Panc1 (cell line): ENCODE measurements at places on chromosomes 12 and 14.

GRCh38 chr12:30908076-30908721 lies 18.3 kb upstream of the TSPAN11 start:
- no peak for DNase-seq

- no peak for DNase-seq
Measured at GRCh38 chr14:74301594-74302151, 1.1 kb downstream of the ABCD4 start.

GRCh38 chr12:56336361-56337167 lies 2.1 kb upstream of the IL23A start:
- no peak for DNase-seq

DNA sequence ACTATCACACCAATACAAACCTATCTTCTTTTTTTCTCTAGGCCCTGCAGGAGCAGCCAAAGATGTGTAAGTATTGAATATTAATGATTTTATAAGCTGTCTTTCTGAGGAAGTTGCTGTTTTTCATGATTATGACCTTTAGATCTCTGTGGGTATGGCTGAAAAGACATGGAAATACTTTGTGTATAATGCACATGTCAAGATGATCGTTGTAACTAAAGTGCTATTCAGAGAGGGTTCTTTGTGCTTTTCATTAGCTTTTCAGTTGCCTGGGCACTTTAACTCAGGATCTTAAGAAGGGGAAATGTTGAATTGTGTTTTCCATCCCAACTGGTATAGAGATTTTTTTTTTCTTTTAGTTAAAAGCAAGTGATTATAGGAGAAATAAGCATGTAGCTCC lies 18.1 kb downstream of the C12orf75 start:
- no peak for DNase-seq

- no peak for DNase-seq
Measured at GRCh38 chr12:103806803-103807202, 34.2 kb downstream of the NT5DC3 start.

GRCh38 chr12:78787576-78787975 lies 77.0 kb upstream of the SYT1 start:
- DNase-seq = no peak

DNA sequence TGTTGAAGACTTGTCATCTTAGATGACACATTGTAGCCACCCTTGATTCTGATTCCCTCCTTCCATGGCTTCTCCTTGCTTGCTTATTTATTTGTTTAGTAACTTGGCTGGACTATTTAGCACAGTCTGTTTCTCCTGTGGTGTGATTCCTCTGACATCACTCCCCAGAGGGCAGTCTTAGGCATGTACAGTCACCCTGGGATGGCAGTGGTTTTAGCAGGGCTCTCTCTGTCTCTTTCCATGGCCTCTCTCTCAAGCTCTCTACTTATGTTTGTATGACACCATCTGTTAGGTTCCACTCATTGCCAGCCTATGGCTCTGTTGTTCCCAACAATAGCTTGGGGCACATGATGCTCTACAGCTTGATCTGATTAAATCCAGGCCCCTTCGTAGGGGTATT lies 158.3 kb downstream of the ADGRD1 start:
- no peak for DNase-seq

GRCh38 chr12:77122236-77122635 lies 56.9 kb upstream of the E2F7 start:
- DNase-seq = peak; percentile 69

GRCh38 chr12:126506426-126507182 lies 1441.4 kb downstream of the AACS start:
- DNase-seq = no peak

DNA sequence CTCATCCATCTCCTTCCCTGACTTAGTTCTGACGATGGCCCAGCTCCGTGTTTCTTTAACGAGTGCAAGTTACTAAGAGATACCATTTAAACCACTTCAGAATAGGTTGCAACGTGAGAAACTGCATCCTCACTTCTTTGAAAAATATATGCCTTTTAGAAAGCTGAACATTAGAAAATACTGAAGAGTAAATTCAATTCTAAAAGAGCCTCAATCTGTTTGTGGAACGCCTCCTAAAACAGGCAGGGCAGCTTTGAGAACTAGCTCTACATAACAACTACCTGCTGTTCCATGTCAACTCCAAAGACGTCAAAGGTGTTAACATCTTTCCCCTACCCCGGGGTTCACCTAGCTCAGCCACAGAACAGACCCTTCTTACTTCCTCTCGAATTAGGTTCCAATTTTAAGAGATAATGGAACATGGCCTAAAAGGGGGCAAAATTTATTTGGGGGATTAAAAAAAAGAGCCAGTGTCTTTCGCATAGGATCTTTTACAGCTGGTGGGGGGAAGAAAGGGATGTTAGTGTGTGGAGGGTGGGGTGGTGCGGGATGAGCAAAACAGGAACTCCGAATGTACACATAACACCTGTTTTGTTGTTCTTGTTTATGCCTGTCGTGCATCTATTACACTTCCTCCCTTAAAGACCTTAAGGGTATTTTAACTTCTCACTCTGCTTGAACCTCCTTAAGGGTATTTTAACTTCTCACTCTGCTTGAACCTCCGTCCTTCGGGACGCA lies 3.3 kb downstream of the BHLHE41 start:
- no peak for DNase-seq

DNA sequence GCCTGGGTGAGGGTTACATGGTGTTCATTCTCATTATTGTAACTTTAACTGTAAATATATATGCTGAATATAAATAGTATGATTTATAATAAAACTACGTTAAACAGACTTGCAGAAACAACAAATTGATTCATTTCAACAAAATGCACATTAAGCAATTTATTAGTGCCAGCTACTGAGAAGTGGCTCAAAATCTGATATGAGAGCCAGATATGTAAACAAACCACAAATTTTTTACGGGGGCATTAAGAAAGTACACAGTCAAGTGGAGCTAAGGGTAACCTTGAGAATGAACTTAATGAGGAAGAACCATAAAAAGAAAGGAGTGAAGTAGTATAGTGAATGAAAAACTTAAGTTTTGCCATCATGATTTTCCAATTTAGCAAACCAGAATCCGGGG lies 40.3 kb downstream of the CEP128 start:
- no peak for DNase-seq

GRCh38 chr12:124769163-124769530 lies 94.5 kb downstream of the SCARB1 start:
- DNase-seq = no peak

DNA sequence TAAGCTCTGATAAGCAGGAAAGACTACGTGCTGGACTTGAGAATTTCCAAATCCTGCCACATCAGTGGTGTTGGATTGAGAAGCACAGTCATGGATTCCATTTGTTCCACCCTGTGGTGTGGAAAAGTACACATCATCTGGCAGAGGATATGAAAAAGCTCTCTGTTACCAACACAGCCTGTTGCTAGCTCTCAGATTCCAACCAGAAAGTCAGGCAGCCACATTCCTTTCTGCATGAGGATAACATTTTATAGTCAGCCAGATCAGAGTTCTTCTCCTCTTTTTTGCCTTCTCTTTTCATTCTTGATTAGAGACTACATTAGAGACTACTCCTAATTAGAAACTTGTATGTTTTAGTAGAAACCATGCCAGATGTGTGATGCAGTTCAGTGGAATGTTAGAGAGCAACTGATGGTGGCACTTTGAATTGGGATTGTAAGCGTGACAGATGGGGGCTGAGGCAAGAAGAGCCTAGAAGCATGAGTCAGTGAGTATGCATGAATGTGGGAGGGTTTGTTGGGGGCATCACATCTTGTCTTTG lies 61.2 kb upstream of the STXBP6 start:
- DNase-seq = no peak

GRCh38 chr14:71720978-71721624 lies 211.1 kb upstream of the RGS6 start:
- peak; percentile 8 for DNase-seq

GRCh38 chr12:75302781-75303180 lies 27.3 kb downstream of the CAPS2 start:
- DNase-seq = no peak

DNA sequence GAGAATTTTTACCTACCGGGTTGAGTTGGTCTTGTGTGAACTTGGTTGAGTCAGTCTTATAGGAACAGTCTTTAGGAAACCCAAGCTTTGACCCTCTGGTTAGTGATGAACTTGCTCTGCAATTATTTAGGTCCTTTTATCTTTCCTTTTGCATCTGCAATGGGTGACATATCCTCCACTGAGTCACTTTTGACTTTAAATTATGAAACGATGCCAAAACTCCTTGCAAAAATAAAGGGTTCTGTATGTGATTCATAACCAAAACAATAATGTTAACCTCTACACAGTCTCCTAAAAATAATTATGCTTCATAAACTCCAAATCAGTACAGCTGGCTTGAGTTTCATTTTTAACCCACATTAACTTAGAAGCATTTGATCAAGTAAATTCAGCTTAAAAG lies 979.4 kb downstream of the GALC start:
- DNase-seq = no peak

DNA sequence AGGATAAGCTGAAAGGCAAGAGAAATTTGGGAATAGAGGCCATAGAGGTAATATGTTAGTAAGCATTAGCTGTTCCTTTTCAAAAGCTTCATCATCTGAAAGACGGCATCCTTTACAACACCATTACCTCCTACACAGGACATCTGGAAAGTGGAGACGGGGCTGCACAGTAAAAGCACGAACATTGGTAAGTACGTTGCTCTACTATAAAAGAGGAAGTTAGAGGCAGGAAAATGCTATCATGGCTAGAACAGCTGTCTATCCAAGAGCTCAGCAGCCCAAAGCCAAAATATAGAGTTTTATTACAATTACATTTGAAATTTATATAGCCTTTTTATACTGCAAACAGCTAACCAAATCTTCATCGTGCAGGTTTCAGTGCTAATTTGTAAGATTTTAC lies 172.3 kb upstream of the GRIP1 start:
- no peak for DNase-seq

DNA sequence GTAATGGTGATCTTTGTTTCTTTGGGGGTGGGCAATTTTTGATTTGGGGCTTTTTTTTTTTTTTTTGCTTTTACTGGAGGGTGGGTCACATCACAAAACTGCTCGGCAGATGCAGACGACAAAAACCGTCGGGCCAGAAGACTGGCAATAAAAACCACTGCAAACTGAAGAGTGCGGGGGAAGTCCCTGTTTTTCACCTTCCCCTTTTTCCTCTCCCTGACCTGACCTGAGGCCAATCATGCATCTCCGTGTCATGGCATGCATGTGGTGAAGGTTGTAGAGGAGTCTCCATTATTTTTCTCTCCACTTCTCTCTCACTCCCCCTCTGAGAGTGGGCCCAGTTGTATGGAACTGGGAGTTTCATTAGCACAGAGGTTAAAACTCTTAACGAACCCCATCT lies 57.5 kb downstream of the AP5M1 start:
- DNase-seq = no peak

DNA sequence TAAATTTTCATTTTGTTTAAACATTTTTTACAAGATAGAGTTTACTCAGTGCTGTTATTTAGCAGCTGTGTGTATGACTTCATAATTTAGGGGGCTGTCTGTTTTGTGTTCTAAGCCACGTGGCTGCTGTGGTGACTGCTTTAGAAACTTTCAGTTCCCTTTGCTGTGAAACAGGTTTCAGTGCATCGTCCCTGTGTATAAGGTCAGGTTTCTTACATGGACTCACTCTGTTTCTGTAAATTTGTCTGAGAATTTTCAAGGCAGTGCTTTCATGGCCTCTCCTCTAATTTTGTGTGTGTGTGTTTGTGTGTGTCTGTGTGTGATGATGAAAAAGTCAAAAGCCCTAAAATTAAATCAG lies 32.4 kb downstream of the BICD1 start:
- no peak for DNase-seq

GRCh38 chr12:32533971-32534590 lies 134.7 kb downstream of the FGD4 start:
- DNase-seq = peak; percentile 5

GRCh38 chr12:131672311-131672940 lies 38.5 kb upstream of the SFSWAP start:
- DNase-seq = no peak

DNA sequence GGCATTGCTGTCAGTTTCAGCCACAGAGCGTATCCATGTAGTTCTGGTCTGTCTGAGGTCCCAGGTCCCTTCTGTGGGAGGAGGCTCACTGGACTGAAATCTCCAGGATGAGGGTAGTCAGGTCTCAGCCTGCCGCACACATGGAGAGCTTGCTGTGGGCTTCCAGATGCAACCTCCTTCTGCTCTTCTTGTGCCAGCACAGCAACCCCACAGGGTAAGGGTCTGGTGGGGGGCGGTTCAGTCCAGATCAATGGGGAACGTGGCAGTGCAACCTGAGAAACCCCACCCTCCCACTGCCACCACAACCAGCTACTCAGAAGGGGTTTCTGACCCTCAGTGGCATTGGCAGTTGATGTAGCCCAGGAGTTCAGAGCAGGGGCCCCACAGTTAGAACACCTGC lies 61.2 kb downstream of the BEGAIN start:
- DNase-seq = no peak

GRCh38 chr14:81412779-81413178 lies 12.7 kb upstream of the STON2 start:
- DNase-seq = no peak

DNA sequence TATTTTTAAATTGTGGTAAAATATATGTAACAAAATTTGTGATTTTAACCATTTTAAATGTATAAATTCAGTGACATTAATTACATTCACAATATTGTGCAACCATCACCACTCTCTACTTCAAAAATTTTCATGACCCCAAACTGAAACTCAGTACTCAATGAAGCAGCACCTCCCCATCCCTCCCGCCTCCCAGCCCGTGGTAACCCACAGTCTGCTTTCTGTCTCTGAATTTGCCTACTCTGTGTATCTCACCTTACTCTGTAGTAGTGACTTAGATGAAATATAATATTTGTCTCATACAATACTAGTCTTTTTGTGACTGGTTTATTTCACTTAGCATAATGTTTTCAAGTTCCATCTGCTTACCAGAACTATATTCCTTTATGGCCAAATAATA lies 36.2 kb downstream of the EML1 start:
- DNase-seq = no peak

GRCh38 chr12:143964-144649 lies 69.8 kb downstream of the SLC6A12 start:
- DNase-seq = no peak

DNA sequence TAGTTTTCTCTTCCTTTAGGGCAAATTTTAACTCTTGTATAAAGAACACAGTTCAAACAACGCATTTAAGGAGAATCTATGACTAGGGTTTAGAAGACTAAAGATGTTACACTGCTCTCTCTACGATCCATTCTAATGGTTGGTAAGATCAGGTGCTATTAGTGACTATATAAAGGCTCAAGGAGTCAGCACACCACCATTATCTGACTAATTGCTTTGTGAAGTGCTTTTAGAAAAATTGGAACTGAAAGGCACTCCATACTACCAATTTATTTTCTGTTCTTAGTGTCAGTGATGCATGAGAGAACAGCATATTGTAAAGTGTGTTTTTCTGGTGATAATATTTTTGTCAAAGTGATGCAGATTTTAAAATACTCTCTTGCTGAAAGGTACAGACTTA lies 136.8 kb downstream of the SYT1 start:
- no peak for DNase-seq
